ENCODE measurements at places on chromosomes 1 and 21.

GRCh38 chr1:185279571-185279970 lies 37.5 kb downstream of the IVNS1ABP start:
- no peak for DNase-seq

- no peak for DNase-seq
Measured at GRCh38 chr21:25863031-25863430, 128.3 kb downstream of the GABPA start.

DNA sequence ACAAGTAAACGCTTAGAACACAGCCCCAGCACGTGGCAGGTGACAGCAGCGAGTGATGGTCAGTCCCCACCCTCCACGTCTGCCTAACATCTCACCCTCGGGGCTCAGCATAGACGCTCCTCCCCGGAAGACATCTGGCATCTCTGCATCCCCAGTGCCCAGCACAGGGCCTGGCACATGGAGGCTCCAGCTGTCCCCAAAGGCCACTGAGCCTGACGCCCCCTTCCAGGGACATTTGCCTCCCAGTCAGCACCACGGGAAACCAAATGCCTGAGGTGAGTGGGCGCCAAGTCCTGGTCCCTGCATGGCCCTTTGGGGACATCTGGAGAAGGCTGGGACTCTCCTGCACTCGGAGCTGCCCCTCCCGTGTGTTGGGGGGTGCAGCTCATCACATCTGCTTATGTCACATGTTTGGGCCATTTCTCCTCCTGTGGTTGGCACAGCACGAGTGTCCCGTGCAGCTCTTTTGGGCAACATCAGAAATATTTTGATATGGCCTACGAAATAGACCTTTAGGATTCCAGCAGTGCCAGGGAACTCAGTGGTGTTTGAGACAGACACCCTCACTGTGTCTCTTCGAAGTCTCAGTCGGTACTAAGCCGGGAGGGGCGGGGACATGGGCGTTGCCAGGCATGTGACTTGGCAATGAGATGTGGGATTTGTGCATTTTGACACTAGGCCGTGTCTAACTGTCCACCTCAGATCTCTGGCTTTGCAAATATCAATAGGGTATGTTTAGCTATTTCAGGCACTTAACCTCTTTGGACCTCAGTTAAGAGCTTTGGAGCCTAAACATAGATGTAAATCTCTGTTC lies 315.0 kb downstream of the PTPRU start:
- no peak for DNase-seq

DNA sequence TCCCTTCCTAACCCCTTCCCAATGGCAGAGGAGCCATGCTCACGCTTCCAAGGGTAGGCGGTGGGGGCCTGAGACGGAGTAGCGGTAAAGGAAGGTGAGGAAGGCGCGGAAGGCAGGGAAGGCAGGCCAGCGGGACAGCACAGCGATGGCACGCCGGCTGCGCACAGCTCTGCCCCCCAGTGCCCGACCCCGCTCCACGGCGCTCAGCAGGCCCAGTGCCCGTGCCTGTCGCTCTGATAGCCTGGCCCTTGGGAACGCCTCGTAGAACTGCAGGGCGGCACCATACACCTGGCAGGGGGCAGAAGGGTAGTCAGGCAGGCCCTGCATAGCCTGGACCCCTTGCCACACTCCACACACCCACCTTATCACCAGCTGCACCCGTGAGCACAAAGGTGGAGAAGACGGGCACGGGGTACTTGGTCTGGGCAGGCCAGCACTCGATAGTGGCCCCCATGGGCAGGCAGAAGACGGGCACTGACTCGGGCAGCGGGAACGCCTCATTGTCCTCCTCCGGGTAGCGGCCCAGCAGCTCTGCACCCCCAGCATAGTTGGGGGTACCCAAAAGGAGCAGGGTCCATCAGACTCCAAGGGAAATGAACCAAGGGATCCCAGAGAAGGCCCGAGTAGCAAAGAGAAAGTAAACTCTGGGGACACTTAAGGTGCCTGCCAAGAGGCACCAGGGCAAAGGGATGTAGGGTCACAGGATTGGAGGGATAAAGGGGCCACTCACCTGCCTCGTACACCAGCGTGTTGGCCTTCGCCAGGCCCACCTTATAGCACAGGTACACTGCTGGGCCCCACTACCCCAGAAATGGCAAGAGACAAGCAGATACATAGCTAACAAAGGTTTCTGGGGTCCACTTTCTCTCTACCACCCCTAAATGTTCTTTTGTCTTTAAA lies 4.4 kb downstream of the DENND4B start:
- no peak for DNase-seq

DNA sequence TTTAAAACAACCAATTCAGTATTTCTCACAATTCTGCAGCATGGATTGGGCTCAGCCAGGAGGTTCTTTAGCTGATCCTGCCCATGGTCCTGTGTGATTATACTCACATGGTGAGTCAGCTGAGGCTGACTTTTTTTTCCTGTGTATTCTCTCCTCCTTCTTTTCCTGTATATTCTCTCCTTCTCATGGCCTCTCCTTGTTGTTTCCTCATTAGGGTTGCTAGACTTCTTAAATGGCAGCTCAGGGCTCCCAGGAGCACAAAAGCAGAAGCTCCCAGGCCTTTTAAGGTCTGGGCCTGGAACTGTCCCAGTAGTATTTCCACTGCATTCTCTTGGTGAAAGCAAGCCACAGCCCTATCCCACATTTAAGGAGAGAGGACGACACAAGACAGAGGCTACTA lies 26.8 kb downstream of the VANGL1 start:
- DNase-seq = no peak

GRCh38 chr1:112504661-112505399 lies 3.9 kb upstream of the WNT2B start:
- DNase-seq = no peak

DNA sequence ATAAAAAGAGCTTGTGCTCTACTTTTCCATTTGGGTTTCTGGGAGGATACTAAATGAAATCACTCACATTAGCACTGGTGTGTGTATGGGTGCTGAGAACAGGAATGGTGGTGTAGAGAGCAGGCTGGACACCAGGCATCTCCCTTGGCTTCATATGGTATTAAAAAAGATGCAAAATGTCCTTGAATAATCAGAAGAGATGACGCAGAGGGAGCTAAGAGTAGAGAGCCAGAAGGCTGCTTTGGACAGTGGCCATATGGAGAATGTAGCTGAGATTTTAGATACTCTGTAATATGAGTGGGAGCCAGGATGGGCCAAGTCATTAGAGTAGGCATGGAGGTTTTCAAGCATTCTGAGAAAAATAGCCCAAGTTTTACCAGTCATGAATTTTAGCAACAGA lies 112.3 kb upstream of the ZRANB2 start:
- no peak for DNase-seq

- peak; percentile 86 for DNase-seq
Measured at GRCh38 chr1:3491291-3492246, 37.1 kb downstream of the ARHGEF16 start.

DNA sequence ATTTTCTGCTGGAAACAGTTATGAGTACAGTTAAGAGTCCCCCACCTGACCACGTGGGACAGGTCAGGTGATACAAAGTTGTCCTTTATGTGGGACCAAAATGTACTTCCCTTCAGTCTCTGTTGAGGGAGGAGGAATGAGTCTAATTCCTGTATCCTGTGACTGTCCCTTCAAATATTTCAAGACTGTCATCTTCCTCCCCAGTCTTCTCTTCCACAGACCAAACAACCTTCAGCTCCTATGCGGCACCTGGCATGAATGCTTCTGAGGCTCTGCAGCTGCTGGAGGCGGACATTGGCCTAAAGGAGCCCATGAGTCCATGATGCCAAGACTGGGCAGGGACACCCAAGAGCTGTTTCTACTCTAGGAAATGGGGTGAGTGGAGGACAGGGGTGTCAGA lies 72.1 kb upstream of the SIM2 start:
- DNase-seq = no peak
